Cortex of kidney (tissue), 1 donor: ENCODE measurements at places on chromosomes 4 and X.

DNA sequence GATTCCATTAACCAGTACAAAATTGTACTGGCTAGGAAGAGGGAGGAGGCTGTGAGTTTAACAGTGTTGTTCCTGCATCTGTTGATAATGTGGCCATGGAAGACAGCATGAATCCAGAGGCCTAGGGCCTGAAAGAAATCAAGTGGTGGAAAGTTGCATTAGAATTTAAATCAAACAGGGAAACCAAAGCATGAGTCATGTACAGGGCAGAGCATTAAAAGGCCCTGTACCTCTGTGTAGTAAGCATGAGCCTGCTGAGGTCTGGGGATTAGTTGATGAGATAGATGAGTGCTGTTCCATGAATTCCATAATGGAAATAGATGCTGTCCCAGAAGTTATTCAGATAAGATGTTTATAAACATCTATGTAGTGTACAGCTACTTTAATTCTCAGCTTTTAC, 58.3 kb downstream of the MID1IP1 start:
- DNase-seq, result no peak

DNA sequence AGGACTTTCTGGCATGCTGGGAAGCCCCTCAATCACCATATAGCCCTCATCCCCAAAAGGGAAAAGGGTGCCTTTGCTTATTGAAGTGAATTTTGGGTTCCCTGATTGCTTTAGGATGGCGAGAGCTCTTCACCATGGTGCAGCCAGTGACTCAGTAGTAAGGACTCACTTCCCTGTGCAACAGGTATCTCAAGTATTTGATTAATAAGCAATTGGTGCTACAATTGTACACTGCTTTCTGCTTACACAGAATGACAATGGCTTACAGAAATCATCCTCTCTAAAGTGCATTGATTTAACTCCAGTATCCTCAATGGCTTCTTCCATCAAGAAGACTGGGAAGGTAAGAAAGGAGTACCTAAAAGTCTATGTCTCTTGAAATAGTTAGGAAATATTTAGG, 143.7 kb upstream of the SMIM10 start:
- DNase-seq, result no peak

DNA sequence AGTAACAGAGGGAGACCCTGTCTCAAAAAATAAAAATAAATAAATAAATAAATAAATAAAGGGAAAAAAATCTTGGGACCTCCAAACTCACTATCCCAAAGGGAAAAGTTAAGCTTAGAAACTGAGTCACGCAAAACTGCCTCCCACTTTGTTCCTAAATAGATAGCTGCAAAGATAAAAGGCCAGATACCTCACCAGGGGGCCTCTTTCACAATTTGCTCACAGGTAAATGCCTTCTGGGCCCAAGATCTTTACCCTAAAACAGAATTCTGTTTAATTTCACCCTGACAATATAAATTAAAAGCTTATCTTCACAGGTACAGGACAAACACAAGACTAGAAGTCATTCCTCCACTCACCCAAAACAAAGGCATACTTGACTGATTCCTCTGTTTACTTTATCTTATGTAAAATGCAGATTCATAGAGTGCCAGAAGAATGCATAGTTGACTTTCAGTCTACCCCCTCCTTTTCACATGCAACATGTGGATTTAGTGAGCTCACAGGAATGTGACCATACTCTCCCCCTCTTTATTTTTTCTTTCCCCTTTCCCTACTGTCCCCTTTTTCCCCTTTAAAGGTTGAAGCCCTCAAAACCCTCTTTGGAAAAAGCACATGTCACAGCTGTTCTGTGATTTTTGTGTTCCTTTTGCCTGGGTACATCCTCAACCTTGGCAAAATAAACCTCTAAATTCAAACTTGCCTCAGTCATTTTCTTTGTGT, 23.4 kb downstream of the ELF2 start:
- no peak for DNase-seq

DNA sequence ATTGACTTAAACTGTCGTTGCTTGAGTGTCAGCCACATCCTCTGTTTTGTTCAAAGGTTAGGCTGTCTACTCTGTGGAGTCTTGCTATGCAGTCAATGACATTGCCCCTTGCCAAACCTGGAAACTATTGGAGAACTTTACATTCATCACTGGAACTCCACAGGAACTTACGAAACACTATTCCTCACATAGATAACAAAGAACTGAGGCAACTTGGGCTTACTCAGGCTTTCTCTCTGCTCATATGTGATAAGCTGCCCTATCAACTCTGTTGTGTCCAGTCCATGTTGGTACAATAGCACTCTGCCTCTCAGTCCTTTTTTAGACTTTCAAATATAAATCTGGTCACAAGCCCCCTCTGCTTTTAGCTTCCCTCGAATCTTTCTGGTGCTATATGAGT, 9.4 kb downstream of the NPY5R start:
- DNase-seq, result no peak

DNA sequence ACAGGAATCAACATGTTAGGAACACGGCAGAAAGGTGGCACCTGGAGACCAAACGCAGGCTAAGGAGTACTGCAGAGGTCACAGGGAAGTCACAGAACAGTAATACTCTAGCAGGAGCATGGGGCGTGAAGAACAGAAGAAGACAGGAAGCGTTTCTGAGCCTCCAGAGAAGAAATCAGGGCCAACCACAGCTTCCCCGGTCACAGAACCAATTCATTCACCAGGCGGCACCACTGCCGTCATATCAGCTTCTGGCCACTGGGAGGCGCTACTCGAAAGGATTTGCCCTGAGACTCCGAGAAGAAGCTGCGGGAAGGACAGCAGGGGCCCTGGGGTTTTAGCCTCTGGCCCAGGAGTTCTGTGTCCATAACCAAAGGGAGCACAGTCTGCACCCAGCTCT, 78.0 kb upstream of the DRD5 start:
- no peak for DNase-seq

DNA sequence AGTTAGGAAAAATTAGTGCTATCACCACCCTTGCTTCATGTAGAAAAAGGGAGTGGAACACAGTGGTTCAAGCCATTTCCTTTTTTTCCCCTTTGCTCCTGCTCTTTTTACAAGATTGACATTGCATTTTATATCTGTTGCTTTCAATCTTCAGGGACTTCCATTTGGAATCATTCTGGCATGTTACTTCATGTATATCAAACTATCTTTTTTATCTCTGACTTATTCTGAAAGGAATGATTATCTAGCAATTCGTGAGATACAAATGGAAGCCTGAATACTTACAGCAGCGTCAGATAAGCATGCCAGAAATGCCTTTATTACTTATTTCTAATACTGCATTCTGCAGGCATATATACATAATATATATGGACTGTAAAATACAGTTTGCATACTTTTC, 20.4 kb downstream of the ADGRL3 start:
- no peak for DNase-seq

GRCh38 chr4:11021333-11021732, 336.8 kb upstream of the CLNK start:
- no peak for DNase-seq

- DNase-seq, result no peak
Observed at GRCh38 chrX:121163443-121163842, 116.0 kb downstream of the GLUD2 start.

DNA sequence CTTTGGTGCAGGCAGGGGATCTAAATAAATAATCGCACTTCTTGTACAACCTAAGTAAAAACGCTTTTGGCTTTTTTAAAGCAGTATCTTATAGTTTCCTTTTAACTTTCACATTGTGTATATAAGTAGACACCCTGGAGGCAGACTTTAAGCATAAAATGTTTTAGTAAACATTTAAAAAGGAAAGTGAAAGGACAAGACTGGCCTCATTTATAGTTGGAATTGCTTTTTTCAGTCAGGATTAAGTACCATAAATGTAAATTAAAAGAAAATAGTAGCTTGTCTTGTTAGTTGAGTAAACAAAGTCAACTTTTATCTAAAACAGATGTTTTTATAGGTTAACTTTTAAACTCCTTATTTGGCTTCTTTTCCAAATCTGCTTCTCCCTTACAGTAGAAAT, 39.7 kb downstream of the PTPN13 start:
- no peak for DNase-seq

- no peak for DNase-seq
Observed at GRCh38 chrX:140274811-140275525, 229.9 kb downstream of the SOX3 start.

DNA sequence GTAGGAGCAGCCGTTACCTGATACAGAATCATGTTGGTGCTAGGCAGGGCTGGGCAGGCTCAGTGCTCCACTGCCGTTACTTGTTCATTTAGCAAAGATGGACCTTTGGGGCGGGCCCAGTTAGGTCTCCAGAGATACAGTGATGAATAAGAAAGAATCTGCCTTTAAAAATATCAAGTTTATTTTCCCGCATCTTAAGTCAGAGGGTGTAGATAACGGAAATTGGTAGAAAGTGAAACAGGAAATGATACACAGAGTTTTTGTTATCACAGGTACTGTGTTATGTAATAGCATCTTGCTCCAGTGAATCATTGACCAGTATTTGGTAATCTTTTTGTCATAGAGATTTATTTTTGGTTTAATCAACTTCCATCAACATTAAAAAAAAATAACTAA, 5.5 kb downstream of the TMEM131L start:
- no peak for DNase-seq

GRCh38 chrX:63935835-63936234, 150.8 kb upstream of the ARHGEF9 start:
- DNase-seq, result no peak

- DNase-seq, result no peak
Observed at GRCh38 chr4:184675821-184676492, 26.4 kb downstream of the PRIMPOL start.

DNA sequence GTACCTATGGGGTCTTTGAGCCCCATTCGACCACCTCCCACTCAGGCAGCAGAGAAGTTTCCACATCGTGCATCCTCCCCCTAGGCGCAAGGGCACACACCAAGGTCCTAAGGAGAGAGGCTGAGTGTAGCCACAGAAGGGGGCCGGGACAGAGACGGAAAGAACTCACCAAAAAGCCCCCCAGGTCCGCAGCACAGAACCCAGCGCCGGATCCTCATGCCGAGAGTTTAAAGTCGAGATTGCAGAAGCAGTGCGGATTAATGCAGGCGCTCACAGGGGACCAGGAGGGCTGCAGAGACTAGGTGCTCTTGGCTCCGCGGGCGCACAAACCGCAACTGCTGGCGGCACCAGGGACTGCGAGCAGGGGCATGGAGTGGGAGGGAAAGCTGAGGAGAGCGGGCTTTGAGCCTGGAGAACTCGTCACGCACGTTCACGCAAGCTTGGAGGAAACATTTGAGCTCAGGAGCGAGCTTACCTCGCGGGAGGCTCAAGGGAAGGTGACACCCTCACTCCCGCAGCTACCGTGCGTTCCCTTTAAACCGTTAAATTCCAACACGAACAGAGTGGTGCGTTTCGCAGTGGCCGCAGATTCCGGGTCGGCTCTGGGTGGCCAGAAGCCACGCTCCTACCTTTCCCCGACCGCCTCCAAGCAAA, 8.5 kb downstream of the NKX3-2 start:
- DNase-seq, result no peak

GRCh38 chrX:68827848-68828624, 785 bp upstream of the EFNB1 start:
- no peak for DNase-seq

GRCh38 chrX:40423299-40423698, 157.5 kb upstream of the ATP6AP2 start:
- DNase-seq, result no peak

GRCh38 chr4:33785843-33786242, 2458.5 kb downstream of the ARAP2 start:
- no peak for DNase-seq

DNA sequence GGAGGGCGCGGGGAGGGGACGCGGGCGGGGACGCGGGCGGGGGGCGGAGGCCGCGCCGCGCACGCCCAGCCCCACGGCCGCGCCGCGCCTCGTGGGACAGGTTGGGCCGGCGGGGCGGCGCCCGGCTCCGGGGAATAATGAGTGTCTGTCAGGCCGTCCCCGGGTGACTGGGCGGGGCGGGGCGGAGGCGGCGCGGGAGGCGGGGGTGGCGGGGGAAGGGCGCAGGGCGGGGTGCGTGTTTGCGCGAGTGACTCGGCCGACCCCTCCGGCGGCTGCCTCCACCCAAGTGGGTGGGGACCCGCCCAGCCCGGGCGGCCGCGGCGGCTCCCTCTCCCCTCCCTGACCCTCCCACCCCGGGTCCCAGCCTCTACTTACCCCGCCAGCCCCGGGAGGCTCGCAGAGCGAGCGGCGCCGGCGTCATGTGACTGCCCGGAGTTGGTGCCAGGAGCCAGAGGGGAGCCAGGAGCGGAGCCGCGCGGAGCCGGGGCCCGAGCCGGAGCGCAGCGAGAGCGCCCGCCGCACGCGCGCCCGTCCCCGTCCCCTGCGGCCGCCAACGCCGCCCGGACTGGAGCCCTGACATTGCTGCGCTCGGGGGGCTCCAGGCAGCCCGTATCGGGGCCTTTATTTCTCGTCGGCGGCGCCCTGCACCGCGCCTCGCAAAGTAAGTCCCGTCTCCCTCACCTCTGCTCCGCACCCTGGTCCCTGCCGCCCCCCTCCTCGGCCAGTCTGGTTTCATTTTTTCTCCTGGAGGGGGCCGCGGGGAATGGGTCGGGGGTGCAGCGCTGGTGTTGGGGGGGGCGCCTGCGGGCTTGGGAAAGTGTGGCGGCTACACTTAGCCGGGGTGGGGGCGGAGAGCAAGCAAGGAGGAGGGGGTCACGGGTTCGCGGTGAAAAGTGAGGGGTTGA, at the start of gene KLF3:
TSS of gene KLF3 (plus strand) at position 399 of the 905 bp plus-strand sequence. CDS start 16,427 bp downstream, outside the sequence.
- peak; percentile 74 for DNase-seq

DNA sequence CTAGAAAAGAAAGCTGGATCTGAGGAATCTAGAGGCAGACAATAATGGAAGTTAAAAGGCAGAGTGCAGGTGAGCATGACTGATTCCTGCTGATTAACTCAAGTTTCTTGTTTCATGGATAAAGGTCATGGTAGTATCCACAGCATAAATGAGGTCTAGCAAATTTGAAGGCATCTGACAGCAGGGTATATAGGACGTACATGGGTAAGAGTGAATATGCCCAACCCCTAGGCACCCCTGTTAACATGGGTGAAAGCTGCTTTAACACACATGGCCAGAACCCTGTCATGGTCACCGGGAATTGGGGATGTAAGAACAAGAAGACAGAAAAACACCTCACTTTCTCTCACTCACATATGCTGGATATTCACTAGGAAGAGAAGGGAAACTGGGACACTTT, 25.0 kb downstream of the NLRP2B start:
- DNase-seq, result no peak

- DNase-seq, result no peak
Observed at GRCh38 chr4:43163101-43163792, 270.7 kb downstream of the GRXCR1 start.

- DNase-seq, result no peak
Observed at GRCh38 chrX:71994601-71995000, 84.0 kb downstream of the NHSL2 start.

GRCh38 chr4:89022426-89023128, 34.4 kb downstream of the FAM13A start:
- DNase-seq, result no peak

DNA sequence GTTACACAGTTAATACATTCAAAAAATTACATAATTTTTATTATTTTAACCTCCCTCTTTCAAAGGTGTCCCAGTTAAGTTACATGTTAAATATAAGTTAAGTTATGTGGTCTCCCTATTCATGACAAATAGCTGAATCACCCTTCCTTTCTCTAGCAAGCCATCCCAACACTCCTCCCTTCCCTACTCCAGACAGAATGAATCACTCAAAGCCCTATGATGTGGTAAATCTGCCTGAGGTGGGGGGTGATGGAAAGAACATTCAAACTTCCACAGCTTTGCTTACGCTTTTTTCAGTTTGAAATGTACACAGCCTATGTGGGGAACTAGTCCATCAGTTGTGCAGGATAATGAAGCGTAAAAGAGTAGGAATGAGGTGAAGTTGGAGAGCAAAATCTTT, 90.2 kb downstream of the CXCL13 start:
- DNase-seq, result no peak

- no peak for DNase-seq
Observed at GRCh38 chr4:17544205-17544604, 29.2 kb downstream of the CLRN2 start.

GRCh38 chr4:125497861-125498260, 183.1 kb downstream of the FAT4 start:
- DNase-seq, result no peak
